ENCODE measurements at places on chromosomes 12 and 14.

DNA sequence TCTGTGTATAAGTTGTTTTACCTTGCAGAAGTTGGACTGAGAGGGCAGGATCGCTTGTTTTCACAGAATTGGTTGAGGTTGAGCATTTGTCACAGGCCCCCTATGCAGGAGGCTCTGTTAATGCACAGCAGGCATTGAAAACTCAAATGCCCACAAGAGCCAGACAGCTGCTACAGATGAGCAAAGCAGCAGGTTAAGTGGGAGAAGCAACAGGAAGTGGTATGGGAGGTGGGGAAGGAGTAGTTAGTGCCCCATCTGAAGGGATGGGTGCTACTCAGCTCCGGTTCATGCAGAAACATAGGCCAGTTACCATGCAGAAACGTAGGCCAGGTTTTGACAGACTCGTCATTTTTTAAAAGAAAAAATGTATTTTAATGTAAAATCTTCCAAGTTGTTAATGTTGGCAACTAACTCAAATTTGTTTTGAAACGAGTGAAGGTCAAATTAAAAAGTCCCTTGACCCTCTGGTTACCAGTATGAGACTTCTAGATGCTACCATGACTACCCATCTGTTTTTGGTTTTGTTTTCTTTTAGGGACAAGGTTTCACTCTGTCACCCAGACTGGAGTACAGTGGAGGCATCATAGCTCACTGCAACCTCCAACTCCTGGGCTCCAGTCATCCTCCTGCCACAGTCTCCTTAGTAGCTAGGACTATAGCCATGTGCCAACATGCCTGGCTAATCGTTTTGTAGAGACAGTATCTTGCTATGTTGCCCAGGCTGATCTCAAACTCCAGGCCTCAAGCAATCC lies 84.7 kb upstream of the FRMD6 start:
- no peak for DNase-seq

GRCh38 chr14:56474419-56475022 lies 105.1 kb upstream of the TMEM260 start:
- DNase-seq = peak; percentile 18

- no peak for DNase-seq
These were observed 1.8 kb upstream of the SPPL3 start for GRCh38 chr12:120905856-120906384.

GRCh38 chr12:92740411-92740810 lies 37.6 kb downstream of the PLEKHG7 start:
- no peak for DNase-seq

- DNase-seq = peak; percentile 42
These were observed 23.3 kb downstream of the CHGA start for GRCh38 chr14:92945959-92946846.

GRCh38 chr12:51265024-51265423 lies 5.2 kb downstream of the SMAGP start:
- DNase-seq = no peak

DNA sequence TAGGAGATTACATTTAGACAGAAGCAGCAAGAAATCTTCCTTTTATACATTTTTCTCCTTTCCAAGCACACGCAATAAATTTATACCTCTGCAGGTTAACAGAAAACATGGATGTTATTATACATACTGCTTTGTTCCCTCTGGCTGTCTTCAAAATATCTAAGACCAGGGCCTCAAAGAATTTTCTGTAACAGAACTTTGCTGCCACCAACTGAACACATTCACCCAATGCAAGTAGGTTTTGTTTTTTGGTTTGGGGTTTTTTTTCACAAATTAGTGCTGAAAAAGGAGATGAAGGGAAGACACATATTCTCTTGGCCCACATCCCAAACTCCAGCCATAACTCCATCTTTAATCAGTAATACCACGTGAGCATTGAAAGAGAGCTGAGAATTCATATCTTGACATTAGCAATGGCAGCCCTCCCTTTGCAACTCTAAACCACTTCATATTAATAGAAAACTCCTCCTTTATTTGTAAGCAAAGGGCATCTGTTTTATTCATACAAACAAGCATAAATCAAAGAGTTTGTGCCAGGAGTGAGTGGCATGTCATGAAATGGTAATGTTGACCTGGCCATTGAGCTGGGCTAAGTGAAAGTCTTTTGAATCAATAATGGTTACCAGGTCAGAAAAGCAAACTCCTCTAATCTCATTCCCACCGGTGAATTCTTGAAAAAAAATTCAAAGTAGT lies 150.8 kb upstream of the FSCB start:
- DNase-seq = peak; percentile 9

- no peak for DNase-seq
These were observed 151.5 kb downstream of the ATXN7L3B start for GRCh38 chr12:74689071-74689655.

- no peak for DNase-seq
These were observed 74.9 kb downstream of the VWF start for GRCh38 chr12:6049587-6049986.

GRCh38 chr12:113292091-113292490 lies 42.8 kb downstream of the SLC8B1 start:
- DNase-seq = no peak

GRCh38 chr12:1338483-1339177 lies 255.8 kb downstream of the FBXL14 start:
- DNase-seq = no peak

DNA sequence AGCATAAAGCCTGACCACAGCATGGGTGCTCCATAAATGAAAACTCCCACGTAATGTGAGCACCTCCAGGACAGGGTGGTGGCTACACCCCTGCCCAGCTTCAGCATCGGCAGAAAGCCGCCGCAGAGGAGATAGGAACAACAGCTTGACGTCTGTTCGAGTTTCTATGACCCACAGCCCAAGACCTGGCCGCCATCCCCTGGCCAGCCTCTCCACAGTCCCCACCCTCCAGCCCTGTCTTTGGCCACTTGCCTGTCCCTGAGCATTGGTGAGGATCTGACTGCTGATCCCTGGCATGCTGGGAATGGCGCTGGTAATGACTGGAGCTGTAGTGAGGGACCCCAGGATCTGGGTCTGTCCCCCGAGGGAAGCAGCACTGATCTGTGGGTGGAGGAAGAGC lies 21.3 kb downstream of the POU6F1 start:
- DNase-seq = no peak

DNA sequence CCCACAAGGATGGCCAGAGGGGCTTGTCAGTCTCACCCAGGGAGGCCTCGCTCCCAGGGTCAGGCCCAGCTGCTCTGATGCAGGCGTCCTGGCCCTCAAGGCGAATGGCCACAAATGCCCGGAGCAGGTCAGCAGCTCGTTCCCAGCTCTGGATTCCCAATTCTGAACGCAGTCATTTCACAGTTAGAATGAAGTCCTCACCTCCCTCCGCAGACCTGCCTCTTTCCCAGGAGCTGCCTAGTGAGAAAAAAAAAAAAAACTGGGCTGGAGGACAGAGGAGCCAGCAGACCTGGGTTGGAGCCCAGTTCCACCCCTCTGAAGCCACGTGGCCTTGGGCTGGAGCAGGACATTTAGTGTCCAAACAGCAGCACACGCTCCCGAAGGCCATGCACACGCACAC lies 62.2 kb upstream of the DIO3 start:
- no peak for DNase-seq

DNA sequence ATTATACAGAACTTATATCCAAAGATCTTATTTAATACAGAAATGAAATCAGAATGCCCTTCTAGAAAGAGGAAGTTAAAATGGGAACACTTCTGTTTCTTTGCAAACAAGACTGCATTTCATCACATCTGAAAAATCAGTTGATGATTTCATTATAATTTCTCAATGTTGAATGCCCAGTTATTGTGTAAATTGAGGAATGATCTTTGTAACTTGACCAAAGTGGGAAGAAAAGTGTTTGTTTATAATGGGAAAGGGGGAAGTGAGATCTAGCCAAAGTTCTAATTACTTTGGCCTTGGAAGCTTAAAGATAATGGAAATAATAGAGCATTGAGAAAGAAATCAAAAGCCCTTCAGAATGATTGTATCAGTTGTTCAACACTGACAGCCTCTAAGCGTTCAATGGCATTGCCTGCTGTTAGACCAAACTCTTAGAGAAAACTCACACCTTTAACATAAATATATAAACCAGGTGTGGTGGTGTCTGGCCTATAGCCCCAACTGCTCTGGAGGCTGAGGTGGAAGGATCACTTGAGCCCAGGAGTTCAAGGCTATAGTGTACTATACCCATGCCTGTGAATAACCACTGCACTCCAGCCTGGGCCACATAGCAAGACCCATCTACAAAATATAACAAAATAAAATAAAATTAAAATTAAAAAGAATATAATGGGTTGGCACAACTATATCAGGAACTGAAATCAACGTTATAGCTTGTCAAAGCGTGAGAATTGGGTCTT lies 9.9 kb upstream of the LYZ start:
- DNase-seq = no peak

DNA sequence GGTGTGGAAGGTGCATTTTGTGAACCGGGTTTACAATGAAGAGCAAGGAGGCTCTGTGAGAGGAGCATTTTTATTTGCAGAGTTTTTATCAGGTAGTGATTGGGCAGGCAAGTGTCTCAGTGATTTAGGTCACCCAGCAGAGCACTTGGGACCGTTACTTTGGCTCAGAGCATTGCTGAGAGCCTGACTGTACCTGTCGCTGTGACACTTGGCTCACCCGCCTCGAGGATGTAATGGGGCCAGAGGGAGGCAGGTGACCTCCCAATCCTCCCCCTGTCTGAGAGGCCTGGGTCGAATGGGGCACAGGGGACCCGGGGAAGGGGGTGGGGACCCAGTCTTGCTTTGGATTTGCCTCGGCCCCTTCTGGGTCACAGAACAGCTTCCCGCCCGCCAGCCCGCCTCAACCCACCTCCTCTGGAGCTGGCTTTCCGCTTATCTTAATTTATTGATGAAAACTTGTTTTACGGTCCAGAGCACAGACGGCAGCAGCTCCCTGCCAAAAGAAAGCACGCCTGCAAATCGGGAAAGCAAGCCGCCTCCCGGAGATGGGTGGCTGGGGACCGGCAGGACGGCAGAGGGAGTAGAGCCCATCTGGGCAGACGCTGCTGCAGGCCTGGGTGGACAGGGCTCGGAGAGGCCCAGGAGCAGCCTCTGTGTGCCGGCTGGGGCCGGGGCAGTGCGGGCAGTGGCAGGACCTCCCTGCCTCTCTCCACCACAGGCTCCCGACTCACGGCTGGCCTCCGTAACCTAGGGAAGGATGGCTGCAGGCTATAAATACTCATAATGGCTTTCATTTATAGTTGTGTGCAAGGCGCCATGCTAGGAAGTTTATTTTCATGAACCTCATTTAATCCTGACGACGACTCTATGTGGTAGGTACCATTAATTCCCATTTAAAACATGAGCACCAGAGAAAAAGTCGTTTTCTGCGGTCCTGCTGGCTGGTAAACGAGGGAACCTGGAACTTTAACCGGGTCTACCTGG lies 187.1 kb downstream of the TSPAN9 start:
- no peak for DNase-seq

DNA sequence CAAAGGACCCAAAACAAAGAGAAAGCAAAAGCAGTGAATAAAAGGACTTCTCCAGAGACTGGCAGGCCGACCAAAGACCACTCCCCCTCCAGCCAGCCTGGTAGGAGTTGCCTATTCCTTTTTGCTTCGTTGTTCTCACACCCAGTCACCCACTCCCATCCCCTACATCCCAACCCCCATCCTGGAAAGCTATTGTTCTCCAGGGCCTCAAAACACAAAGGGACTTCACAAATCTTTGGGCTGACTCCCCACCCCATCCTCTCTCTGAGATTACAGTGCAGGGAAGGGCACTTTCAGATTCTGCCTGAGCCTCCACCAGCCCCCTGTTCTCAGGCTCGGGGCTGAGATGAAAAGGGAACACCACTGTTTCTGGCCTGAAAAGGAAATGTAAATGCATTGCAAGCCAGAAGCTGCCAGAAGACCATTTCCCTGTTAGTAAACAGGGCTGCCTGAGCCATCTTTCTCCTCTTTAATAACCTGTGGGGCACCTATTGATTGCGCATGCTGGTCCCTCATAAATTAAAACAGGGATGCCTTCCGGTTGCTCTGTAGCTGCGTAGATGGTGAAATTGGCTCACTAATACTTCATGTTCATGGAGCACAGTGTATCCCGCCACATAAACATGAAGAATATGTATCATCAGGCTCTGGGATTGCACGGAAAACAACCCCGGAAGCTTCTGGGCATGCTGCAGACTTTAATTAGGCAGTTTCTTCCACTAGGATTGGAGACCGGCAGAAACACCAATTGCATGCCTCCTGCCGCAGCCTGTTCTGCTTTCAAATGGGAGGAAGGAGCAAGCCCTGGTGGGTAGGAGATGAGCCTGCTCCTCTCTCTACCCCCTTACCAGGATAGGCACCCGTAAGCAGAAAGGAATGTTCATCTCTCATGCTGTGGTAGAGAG lies 130.3 kb upstream of the FUT8 start:
- no peak for DNase-seq

- no peak for DNase-seq
These were observed 165.6 kb downstream of the HELB start for GRCh38 chr12:66467932-66468331.

GRCh38 chr12:132422040-132422380 lies 67.9 kb upstream of the FBRSL1 start:
- no peak for DNase-seq

- DNase-seq = no peak
These were observed 90.2 kb upstream of the PLEKHG7 start for GRCh38 chr12:92612611-92613010.

DNA sequence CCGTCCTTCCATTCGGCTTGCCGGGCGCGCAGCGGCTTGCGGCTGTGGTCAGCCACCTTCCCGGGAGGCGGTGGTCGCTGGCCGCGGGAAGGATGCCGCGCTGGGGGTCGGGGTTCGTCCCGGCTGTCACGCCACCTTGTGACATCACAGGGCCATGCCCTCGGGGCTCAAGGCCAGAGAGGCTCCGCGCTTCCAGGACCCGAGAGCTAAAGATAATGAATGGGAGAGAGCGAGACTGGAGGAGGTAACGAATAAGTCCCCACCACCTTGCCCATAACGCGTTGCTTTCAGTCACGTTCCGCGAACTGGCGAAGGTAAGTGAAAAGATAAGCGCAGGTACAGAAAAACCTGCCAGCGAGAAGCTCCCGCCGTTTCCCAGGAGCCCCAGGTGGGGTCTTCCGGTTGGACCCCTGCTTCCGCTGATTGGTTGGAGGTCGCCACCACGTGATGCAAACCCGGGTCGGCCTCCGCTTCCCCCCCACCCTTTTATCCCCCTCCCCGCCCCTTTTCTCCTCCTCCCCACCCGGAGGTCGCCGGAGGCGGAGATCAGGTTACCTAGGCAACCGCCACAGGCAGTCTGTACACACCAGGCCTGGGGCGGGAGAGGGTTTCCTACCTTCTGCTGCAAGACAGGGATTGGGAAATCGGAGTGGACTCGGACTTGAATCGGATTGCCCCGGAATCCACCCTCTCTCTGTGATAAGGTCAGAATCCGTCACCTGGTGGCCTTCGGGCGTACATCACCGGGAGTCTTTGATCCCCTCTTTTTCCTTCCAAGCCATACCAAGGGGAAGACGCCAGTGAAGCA lies at the start of gene LRRC9:
TSS of gene LRRC9 (plus strand) at position 575 of the 808 bp plus-strand sequence.
- DNase-seq = peak; percentile 56

Data from HuH-7.5 (cell line).